Ascending aorta (tissue), 2 donors: ENCODE measurements at places on chromosomes 7 and 10. TPM values are rescaled to one million over a fixed set of nuclear protein-coding genes. Genes with fewer than 3 reads are reported as not detected.

DNA sequence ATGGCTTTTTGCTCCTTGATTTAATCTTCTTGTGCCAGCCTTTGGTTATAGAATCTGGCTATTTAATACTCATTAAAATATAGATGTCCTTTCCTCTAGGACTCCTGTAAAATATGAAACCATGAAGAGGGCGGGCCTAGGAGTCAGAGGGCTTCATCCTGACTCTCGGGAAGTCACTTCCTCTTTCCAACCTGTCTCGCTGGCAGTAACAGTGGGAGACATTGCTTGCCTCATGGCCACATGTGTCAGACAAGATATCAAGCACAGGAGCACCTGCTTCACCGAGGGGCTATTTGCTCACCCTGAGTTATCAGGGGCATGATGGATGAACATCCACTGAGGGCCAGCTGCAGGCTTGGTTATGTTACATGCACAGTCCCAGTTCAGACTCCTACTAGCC lies 31.0 kb downstream of the SLIT1 start:
- H3K4me3 ChIP-seq, result no peak overlapping the region
- no peak for DNase-seq
- H3K27me3 ChIP-seq, result no peaks in the 10 kb centered on the region
- no peaks in the 10 kb centered on the region for H3K36me3 ChIP-seq

- H3K27me3 ChIP-seq, result no peaks in the 10 kb centered on the region
- H3K4me1 ChIP-seq, result peaks cover 14% of the 10 kb centered on the region
- peak overlapping the region; percentile 71 for H3K27ac ChIP-seq
- DNase-seq, result no peak
- H3K4me3 ChIP-seq, result no peak overlapping the region
- no peaks in the 10 kb centered on the region for H3K36me3 ChIP-seq
Observed at GRCh38 chr10:133258066-133258817, 18.4 kb downstream of the ADAM8 start.

GRCh38 chr10:4006051-4006450 lies 221.0 kb upstream of the KLF6 start:
- no peaks in the 10 kb centered on the region for H3K27me3 ChIP-seq
- H3K36me3 ChIP-seq, result no peaks in the 10 kb centered on the region
- no peak overlapping the region for H3K27ac ChIP-seq
- no peaks in the 10 kb centered on the region for H3K4me1 ChIP-seq
- DNase-seq, result no peak

DNA sequence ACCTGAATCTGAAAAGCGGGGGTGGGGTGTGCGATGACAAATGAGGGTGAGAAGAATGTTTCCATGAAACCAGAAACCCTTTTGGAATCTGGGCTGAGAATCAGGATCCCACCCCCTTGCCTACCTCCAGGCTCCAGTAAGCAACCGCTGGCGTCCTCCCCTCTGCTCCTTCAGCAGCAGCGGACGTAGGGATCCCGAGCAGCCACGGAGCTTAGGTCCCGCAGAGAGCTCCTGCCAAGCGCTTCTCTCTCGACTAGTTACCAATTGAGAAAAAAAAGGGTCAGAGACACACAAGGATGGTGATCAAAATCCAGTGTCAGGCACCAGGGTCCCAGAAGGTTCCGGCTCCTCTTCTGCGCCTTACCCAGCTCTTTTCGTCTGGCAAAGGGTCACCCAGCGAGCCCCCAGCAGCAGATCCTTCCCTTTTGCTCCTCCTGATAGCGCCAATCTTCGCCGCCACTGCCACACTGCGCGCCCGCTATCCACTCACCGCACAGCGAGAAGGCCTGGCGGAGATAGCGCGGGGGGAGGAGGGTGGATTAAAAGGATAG lies 733.5 kb downstream of the ZWINT start:
- no peaks in the 10 kb centered on the region for H3K36me3 ChIP-seq
- no peak overlapping the region for H3K27ac ChIP-seq
- peaks cover 5% of the 10 kb centered on the region for H3K4me1 ChIP-seq

DNA sequence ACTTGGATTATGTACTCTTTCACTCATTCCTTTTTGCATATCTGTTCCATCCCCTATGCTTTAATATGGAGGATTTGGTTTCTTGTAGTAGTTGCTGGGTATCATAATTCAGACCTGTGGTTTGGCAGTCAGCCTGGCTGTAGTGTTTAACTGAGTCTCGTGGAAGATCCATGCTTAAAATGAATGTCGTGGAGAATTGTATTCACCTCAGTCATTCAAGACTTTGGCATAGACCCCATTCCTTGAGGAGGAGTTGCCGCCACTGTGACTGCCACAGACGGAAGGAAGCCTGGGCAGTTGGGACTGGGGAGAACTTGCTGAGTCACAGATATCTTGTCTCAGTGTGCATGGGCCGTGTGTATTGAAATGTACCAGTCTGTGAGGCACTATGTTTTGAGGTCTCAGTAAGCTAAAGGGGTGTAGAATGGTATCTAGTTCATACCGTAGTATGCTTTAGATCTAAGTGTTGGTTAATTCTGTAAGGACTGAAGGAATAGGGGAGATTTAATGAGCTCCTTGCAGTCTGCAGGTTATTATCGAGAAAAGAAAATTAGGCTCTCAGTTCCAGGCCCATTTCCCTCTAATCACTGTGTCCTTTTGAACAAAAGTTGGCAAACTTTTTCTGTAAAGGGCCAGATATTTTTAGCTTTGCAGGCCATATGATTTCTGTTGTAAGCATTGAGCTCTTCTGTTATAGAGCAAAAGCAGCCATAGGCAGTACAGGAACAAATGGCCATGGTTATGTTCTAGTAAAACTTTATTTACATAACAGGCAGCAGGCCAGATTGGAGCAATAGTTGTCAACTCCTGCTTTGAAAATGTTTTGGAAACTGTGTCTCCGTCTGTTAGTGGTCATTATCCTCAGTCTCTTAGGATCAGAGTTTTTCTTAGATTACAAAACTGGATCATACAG lies 76.8 kb downstream of the TPST1 start:
- H3K27me3 ChIP-seq, result no peaks in the 10 kb centered on the region
- peak overlapping the region; percentile 66 for H3K27ac ChIP-seq
- DNase-seq, result peak; percentile 67
- H3K36me3 ChIP-seq, result no peaks in the 10 kb centered on the region
- peak overlapping the region; percentile 0 for H3K4me3 ChIP-seq

- H3K27me3 ChIP-seq, result no peaks in the 10 kb centered on the region
- no peaks in the 10 kb centered on the region for H3K36me3 ChIP-seq
- DNase-seq, result no peak
- no peaks in the 10 kb centered on the region for H3K4me1 ChIP-seq
- no peak overlapping the region for H3K27ac ChIP-seq
Observed at GRCh38 chr10:78864761-78865537, 203.8 kb upstream of the ZMIZ1 start.

GRCh38 chr10:25682203-25682851 lies 251.7 kb upstream of the MYO3A start:
- no peaks in the 10 kb centered on the region for H3K4me1 ChIP-seq
- H3K27ac ChIP-seq, result no peak overlapping the region
- H3K4me3 ChIP-seq, result peak overlapping the region; percentile 30
- no peaks in the 10 kb centered on the region for H3K27me3 ChIP-seq

DNA sequence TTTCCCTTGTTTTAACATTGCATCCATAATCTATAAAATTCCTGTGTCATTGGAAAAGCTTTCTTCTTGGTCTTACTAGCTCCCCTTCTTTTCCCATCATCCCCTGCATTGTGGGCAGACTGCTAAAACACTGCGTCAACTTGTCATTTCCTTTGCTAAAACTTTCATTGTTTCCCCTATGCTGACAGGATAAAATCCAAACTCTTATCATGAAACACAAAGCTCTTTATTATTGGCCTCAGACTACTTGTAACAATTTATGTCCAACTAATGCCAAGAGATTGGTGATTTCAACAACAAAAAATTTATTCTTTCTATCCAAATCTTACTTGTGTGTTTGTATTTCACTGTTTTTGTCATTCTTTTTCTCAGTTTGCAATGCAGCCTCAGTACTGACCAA lies 339.1 kb downstream of the HGF start:
- no peaks in the 10 kb centered on the region for H3K36me3 ChIP-seq
- H3K27ac ChIP-seq, result no peak overlapping the region
- DNase-seq, result no peak
- no peaks in the 10 kb centered on the region for H3K27me3 ChIP-seq

DNA sequence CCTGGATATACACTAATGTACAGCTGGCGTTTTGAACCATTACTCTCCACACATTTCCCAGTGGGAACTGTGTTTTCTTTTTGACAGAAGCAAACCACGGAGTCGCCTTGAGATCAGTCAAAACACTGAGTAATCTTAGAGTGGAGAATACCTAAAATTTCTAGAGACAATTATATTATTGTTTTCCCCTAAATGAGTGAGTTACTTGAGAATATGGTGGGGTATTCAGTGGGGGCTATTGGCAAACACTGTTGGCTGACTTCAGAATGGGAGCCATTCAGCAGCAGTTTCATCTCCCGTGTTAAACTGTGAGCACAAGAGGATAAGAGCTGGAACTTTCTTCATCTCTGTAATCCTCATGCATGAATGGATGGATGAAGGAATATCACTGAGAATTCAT lies 6.2 kb downstream of the IL2RA start:
- H3K36me3 ChIP-seq, result no peaks in the 10 kb centered on the region
- no peak overlapping the region for H3K27ac ChIP-seq
- H3K4me1 ChIP-seq, result no peaks in the 10 kb centered on the region
- DNase-seq, result no peak
- no peak overlapping the region for H3K4me3 ChIP-seq

DNA sequence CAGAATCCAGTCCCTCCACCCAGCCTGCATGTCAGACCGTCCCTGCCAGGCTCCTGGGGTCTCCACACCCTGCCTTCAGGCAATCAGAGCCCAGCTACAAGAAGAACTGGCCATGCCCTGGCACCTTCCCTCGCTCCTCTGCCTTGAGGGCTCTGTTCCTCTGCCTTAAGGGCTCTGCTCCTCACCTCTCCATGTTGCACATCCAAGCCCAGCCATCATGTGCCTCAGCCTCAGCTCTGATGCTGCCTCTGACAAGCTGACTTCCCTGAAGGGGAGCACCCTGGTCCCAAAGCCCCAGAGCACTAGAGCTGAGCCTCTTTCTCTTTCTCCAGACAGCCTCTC lies 50.3 kb upstream of the ANTXRL start:
- no peaks in the 10 kb centered on the region for H3K36me3 ChIP-seq
- H3K4me3 ChIP-seq, result no peak overlapping the region
- H3K4me1 ChIP-seq, result no peaks in the 10 kb centered on the region
- no peak for DNase-seq
- no peaks in the 10 kb centered on the region for H3K27me3 ChIP-seq

- no peak for DNase-seq
- H3K4me1 ChIP-seq, result no peaks in the 10 kb centered on the region
- no peak overlapping the region for H3K27ac ChIP-seq
- no peaks in the 10 kb centered on the region for H3K36me3 ChIP-seq
- H3K27me3 ChIP-seq, result no peaks in the 10 kb centered on the region
Observed at GRCh38 chr7:105584165-105584564, 2.9 kb upstream of the EFCAB10 start.

DNA sequence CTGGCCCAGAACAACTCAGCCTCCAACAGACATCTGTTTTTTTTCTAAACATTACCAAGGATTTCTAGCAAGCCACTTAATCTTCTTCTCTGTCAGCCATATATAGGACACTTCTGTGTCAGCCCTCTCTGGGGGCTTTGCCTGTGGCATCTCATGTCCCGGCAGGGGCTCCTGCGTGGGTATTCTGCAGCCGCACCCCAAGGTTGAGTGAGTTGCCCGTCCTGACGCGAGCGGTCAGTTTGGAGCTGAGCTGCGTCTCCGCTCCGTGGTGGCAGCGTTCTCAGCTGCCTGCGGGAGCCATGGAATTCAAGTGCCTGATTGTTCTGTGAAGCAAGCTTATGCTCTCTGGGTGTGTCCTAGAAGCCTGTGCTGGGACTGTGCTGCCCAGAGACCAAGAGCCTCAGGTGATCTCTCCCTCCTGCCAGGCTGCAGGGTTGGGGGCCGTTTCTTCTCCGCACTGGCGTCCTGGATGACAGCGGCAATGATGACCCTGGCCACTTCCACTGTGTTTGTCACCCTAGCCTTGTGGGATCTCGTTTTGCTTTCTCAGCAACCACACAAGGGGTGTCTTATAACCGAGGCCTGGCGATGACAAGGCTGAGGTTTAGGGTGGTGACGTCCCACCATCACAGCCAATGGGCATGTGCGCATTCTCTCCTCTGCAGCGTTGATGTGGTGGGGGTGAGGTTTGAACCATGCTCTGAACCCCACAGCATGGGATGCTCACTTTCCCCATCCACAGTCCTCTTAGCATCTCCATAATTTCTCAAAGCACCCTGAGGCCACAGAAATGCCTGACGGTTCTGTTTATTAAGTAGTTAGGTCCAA lies 612.6 kb upstream of the FOXK1 start:
- no peaks in the 10 kb centered on the region for H3K36me3 ChIP-seq
- no peaks in the 10 kb centered on the region for H3K27me3 ChIP-seq
- DNase-seq, result no peak

DNA sequence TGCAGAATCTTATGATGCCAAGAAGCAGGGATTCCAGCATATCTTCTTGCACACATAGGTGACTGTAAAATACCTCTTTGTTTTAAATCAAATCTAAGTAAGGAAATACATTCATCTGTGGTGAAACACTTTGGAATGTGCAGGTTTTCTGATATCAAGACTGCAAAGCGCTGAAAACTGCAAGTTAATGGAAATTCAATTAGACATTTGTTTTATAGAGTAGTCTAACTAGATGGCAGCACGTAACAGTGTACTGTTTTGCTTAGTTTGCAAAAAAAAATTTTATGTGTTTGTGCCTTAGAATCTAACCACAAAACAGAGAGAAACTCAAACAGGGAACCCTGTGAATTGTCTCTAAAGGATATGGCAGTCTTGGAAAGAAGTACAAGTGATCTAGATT lies 259.2 kb downstream of the HDAC9 start:
- no peak for DNase-seq
- H3K4me3 ChIP-seq, result no peak overlapping the region
- no peak overlapping the region for H3K27ac ChIP-seq
- no peaks in the 10 kb centered on the region for H3K36me3 ChIP-seq
- no peaks in the 10 kb centered on the region for H3K27me3 ChIP-seq

DNA sequence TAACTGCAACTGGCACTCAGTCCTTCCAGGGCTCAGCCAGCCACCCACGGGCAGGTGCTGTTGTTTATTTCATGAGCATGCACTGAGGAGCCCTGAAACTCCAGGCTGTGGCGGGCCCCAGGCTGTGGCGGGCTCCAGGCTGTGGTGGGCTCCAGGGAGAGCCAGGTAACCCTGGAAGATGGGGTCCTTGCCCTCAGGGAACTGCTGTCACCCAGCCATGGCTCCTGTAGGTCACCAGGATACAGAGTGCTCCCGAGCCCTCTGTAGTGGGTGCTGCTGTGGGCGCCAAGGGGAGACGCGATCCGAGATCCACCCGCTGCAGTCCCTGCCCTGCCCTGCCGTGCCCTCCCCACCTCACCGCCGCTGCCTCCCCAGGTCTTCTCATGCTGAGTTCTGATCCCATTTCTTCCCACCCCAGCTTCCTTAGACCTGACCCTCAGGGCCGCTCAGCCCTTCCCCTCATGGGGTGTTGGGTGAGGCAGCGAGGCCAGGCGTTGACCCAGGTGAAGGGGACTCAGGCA lies 29.6 kb downstream of the LRRC27 start:
- no peak for DNase-seq
- H3K4me1 ChIP-seq, result no peaks in the 10 kb centered on the region
- peaks cover 11% of the 10 kb centered on the region for H3K36me3 ChIP-seq
- no peaks in the 10 kb centered on the region for H3K27me3 ChIP-seq

The TAS2R4 gene
- not detected for total RNA-seq

The LAMB1 gene
- 198 TPM for total RNA-seq

The MYO1G gene
- total RNA-seq, result 5.9 TPM

The ANLN gene
- total RNA-seq, result 1.8 TPM

The GATA3 gene
- total RNA-seq, result not detected

The PRDX3 gene
- total RNA-seq, result 34.9 TPM

The FAS gene
- 10.5 TPM for total RNA-seq
